ENCODE measurements at places on chromosomes 7 and 10.

DNA sequence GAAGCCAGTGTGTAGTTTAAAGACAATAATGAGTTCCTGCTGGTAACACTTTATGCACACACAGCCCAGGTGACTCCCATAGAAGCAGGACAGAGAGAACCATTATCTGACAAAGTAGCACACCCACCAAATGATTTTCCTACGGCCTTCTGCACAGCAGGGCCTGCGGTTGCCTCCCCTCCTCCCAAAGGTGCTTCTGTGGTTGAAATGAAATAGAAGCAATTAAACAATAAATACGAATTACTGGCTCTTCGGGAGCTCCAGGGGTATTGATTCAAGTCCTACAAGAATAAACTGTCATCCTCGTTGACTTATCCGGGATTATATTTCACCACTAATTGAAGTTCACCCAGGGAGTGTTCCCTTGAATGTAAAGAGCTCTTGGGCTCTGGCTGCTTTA is 172.1 kb downstream of the ACTR3B start:
- DNase-seq, result no peak

GRCh38 chr7:110308791-110309190 is 782.1 kb upstream of the LRRN3 start:
- DNase-seq, result no peak

GRCh38 chr10:78140066-78140630 is 106.5 kb downstream of the RPS24 start:
- no peak for DNase-seq

- DNase-seq, result no peak
These were observed 12.0 kb downstream of the GNAI1 start for GRCh38 chr7:80146545-80147182.

DNA sequence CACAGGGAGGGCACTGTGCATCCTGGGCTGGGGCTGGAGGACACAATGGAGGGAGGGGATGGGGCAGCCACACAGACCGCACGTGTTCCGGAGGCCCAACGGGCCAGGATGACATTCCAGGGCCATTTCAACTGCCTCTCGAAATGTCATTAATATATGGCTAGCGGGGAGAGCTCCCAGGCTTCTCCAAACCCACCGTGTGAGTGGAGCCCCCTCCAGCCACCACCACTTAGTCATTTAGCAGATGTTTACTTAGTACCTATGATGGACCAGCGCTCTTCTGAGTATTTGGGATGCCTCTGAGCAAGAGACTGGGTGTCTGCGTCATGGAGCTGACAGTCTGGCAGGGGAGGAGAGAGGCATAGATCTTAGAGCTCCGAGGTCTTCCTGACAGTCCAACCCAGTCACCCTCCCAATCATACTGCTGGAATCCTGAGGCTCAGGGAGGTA is 107.3 kb downstream of the ZMIZ1 start:
- DNase-seq, result no peak

- DNase-seq, result no peak
These were observed 243.6 kb downstream of the TWIST1 start for GRCh38 chr7:18873734-18874336.

DNA sequence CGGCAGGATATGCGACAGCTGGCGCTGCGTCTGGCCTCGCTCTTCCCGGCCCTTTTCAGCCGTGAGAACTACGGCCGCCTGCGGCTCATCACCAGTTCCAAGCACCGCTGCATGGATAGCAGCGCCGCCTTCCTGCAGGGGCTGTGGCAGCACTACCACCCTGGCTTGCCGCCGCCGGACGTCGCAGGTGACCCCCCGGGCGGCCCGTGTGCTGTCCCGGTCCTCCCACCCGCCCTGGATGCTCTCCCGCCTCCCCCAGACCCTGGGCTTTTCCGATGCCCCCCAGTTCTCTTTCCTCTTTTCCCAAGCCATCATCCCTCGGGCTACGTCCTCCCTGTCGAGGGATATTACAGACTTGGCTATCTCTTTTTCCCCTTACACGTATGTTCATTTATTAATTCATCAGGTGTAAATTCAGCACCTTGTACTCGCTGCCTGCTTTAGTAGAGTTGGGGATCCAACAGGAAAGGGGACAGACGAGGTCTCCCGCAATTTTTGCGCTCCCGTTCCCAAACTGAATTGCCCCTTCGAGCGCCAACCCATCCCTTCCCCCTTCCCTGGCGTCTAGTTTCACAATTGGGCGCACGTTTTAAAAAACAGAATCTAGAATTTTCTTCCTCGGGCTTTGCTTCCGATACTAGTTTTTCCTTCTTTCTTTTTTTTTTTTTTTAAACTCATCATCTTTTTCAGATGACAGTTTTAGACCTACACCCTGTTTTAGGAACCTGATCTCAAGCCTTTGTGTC is 846 bp downstream of the MINPP1 start:
- DNase-seq, result peak; percentile 62
